ACHN (cell line): ENCODE measurements at places on chromosomes 6 and 20.

DNA sequence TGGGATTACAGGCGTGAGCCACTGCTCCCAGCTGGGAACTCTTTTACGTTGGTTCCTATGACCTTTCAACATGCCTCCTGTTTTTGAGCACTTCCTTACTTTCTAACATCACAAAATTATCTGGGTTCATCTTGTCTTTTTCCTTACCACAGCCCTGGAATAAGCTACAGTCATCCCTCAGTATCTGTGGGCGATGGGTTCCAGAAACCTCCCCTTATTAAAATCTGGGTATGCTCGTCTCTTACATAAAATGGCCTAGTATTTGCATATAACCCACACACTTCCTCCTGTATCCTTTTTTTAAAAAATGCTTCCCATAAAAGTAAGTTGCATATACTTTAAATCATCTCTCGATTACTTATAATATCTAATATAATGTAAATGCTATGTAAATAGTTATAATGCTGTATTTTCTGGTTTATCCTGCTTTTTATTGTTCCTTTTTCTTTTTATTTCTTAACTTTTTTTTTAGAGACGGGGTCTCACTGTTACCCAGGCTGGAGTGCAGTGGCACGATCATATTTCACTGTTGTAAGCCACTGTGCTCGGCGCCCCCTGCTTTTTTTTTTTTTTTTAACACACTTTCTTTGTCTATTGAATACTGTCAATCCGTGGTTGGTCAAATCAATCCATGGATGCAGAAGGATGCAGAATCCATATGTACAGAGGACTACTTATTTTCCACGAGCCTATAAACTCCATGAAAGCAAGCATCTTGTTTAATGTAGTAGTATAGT lies 9.2 kb downstream of the RPF2 start:
- DNase-seq = no peak

DNA sequence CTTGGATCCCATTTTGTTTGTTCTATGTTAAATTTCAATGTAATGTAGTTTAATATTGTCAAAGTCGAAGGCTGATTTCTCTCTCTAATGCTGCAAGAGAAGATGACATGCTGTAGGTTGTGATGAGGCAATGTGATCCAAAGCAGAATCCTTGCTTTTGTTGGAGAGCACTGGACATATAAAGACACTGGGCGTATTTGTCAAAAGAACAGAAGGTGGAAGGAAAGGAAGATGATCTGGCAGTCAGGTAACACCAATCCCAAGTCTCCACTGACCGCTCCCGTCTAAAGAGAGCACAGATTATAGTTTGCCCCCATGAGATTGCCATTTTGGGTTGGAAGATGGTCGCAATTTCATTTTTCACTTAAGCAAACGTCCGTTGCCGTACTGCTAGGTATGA lies 935 bp upstream of the RFX6 start:
- DNase-seq = no peak

DNA sequence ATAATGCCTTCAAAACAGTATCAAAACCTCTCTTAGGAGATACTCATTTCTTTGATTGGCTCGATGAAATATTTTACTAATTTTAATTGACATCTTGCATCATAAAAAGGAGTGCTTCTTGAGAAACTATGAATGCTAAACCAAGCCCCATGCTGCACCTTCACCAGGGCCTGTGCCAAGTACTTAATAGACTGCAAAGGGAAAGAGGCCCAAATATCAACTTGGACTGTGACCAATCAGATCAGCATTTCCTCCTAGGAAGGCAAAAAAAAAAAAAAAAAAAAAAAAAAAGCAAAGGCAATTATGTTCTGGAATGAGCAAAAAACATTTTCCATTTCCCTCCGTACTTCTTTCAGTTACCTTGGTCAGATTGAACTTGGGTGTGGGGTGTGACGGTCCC lies 253.0 kb upstream of the SOX4 start:
- no peak for DNase-seq

- no peak for DNase-seq
Observed at GRCh38 chr20:62676976-62677375, 31.7 kb upstream of the NTSR1 start.

GRCh38 chr20:8335495-8336195 lies 203.6 kb downstream of the PLCB1 start:
- DNase-seq = no peak

- DNase-seq = no peak
Observed at GRCh38 chr6:153941768-153942167, 97.3 kb upstream of the OPRM1 start.

- DNase-seq = no peak
Observed at GRCh38 chr20:2144850-2145249, 43.2 kb downstream of the STK35 start.

DNA sequence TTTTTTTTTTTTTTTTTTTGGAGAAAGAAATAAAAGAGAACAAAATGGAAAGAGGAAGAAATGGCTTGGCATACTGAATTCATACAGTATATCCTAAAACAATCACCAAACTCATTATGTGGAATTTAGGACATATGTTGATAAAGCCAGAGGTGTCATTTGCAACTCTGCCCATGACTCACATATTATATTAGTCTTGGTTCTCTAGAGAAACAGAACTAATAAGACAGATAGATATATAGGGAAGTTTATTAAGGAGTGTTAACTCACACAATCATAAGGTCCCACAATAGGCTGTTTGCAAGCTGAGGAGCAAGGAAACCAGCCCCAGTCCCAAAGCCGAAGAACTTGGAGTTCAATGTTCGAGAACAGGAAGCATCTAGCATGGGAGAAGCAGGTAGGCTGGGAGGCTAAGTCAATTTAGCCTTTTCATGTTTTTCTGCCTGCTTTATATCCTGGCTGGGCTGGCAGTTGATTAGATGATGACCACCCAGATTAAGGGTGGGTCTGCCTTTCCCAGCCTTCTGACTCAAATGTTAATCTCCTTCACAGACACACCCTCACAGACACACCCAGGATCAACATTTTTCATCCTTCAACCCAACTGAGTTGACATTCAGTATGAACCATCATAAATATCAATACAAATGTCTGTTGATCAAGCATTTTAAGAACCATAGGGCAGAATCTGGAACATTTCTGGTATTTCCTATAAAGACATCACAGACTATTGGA lies 102.3 kb downstream of the UBE3D start:
- no peak for DNase-seq

- DNase-seq = no peak
Observed at GRCh38 chr20:33477386-33478234, 12.3 kb upstream of the CBFA2T2 start.

- no peak for DNase-seq
Observed at GRCh38 chr6:148969603-148970061, 222.8 kb downstream of the UST start.

GRCh38 chr6:41451515-41452163 lies 94.5 kb upstream of the FOXP4 start:
- DNase-seq = no peak

GRCh38 chr6:35283361-35283760 lies 14.3 kb upstream of the DEF6 start:
- no peak for DNase-seq

DNA sequence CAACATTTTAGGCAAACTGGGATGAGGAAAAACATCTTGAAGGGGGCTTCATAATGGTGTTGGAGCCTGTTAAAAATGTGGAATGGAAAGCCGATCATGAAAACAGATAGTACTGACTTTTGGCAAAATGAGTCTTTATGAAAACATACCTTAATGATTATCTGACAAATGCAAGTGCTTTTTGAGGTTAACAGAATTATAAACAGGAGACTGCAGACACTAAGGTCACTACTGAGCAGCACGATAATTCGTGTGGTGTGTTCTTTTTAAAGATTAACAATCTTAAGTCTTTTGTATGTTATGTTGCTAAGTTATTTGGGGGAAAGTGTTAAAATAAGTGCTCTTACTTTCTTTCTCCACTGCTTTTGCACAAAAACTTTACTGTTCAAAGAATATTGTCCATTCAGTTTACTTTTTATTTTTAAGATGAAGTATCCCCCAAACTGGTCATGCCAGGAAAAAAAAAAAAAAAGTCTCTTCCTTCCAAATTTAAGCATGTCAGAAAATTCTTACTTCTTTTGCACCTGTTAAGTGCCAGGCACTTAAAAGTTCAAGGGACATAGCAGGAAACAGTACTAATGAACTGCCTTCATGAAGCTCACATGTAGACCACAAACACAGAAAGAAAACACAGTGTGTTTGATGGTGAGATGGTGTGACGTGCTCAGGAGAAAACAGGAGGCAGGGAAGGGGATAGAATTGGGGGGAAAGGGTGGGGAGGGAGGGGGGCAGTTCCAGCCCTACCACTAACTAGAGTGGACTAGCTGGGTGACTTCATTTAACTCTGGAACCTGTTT lies 73.2 kb downstream of the CDYL start:
- DNase-seq = no peak

- DNase-seq = no peak
Observed at GRCh38 chr20:34549291-34549928, 9.1 kb upstream of the MAP1LC3A start.

DNA sequence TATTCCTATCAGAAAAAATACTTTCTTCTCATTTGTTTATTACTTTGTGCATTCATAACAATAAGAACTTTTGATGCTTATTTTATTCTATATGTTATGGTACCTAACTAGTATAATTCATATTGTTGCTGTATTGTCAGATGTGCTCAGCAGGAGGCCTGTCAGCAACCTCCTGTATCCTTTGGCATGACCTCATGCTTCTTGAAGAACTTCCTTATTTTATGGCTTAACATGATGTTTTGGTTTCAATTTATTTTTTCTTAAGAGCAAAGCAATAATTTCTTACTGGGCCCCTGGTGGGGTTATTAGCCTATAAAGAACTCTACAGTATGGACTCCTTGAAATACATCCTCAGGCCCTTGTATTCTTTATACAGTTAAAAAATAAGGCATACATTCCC lies 17.3 kb downstream of the GGTLC1 start:
- DNase-seq = no peak

GRCh38 chr6:11613858-11614257 lies 76.3 kb downstream of the TMEM170B start:
- peak; percentile 79 for DNase-seq

- DNase-seq = peak; percentile 1
Observed at GRCh38 chr20:59770270-59770669, 163.2 kb downstream of the SYCP2 start.

- peak; percentile 67 for DNase-seq
Observed at GRCh38 chr20:47464380-47465101, 37.1 kb upstream of the NCOA3 start.

DNA sequence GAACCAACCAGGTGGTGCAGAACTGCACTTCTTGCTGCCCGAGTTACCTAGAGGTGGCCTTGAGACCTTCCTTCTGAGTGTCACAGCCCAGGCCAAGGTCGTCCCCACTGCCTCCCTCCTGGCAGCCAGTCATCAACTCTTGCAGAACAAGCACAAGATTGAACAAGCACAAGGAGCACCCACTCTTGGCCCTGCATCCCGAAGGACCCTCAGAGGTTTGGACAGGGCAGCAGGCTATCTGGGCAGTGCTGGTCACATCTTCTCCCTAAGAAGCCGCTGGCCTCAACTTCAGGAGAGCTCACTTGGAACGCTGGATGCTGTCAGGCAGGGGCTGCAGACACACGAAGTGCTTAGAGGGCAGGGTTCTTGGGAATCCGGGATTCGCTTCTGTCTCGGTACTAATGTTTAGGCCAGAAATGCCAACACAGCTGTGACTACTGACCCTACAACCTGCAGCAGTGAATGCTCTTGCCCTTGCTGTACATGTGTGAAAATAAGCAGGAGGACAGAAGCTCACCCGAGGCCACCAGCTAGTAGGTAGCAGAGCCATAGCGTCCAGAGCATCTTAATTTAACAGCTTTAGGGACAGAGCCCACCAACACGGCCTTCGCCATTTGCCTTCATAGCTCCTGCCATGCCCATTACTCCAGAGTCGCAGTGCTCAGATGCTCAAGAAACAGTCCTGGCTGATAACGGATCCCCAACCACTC lies 4.0 kb upstream of the ACSS1 start:
- DNase-seq = no peak

DNA sequence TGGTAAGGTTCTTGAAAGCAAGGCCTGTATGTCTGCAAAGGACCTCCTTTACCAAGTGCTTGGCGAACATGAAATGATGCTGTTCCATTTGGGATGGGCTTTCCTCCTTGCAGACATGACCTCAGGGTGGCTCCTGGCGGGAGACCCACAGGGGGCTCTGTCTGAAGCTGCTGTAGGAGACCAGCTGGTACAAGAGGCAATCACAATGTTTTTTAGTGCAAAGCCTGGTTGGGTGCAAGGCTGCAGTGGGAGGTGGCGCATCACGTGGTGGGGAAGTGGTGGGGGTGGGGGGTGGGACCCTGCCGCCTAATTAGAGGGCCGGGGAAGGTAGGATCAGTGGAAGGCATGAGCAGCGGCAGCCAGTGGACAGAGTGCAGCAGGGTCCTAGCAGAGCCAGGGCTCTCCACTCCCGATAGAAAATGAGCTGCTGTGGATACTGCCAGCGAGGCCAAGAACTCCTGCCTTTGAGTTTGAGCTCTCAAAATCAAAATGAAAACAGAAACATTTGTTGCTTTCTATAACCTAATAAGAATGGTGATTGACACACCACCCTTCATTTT lies 9.1 kb upstream of the ARMC2 start:
- DNase-seq = no peak

DNA sequence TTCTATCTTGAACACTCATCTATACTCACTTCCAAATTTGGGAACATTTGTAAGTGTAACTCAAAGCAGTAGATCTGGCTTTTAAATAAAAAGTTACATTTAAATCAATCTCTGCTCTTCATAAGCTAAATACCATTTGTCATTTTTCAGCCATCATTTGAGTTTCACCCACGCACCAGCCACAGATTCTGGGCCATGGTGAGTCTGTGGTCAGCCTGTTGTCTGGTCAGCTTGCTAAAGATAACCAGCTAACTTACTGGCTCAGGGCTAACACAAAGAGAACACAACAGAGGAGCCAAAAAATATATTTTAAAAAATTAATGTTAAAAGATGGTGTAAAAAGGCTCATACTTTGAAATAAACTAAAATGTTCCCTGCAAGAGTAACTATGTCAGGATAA lies 181.3 kb downstream of the KIF6 start:
- DNase-seq = no peak

GRCh38 chr20:36467076-36467999 lies 74.0 kb upstream of the MYL9 start:
- no peak for DNase-seq

GRCh38 chr6:134287859-134288537 lies 29.9 kb downstream of the SGK1 start:
- no peak for DNase-seq

- peak; percentile 31 for DNase-seq
Observed at GRCh38 chr6:31083742-31084354, 28.5 kb downstream of the C6orf15 start.
